ENCODE measurements at places on chromosomes 4 and X.

- DNase-seq, result no peak
Measured at GRCh38 chr4:152079543-152080293, 318.9 kb upstream of the GATB start.

- DNase-seq, result no peak
Measured at GRCh38 chrX:28491941-28492340, 95.3 kb upstream of the IL1RAPL1 start.

GRCh38 chrX:130343411-130343810, 3.7 kb downstream of the SLC25A14 start:
- no peak for DNase-seq

GRCh38 chr4:77465271-77465670, 140.3 kb upstream of the CXCL13 start:
- no peak for DNase-seq

DNA sequence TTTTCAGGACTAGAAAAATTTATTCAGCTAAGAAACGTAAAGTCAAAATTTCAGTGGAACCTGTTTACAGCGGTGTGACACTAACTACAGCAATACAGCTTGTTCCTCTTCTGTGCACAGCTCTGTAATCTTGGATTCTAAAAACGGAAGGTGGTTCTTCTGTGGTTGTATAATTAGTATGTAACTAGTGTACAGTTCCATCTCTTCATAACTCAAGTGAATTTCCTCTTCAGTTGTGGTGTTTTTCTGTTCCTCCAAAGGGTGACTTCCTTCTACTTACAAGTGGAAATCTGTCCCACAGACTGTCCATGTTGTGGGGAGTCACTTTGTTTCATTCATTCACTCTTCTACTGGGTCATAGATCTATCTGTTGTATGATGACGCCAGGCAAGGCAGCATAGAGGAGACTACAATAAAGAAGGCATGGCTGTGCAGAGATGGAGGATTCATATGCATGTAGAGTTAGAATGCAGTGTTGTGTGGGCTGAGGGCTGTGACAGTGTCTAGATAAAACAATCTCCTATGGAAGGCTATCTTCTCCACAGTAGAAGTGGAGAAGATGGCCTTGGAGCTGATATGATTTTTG, 5.4 kb downstream of the DAPP1 start:
- no peak for DNase-seq

DNA sequence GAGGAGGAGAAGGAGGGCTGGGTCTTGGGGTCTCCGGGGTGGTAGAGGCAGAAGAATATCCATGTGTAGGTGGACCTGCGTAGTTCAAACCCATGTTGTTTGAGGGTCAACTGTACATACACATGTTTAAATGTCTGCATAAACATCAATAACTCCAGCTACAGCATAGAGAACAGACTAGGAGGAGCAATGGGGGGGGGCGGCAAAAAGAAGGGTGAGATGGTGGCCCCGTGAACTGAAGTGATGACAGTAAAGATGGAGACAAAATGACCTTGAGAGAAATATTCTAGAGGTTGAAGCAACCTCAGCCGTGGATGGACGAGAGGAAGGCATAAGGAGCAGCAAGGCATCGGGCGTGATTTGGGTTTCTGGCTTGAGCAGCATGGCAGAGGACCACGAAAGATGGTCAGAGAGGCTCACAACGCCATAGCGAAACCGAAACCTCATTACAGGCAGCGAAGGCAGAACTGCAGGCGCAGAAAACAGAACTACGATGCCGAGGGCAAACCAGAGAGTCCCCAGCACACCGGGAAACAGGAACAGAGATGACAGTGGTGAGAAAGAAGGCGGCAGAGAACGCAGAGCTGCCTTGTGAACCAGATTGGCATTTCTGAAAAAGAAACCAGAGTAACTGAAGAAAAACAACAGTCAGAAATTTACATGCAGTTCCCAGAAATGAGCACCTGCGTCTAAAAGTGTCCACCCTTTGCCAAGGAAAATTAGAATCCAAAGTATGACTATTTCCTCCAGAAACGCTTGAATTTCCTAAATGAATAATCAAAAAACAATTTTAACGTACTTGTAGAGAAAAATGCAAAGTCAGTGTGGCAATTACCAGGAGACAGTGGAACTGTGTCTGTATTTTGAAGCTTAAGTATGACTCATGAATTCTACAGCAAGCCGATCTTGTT, 50.3 kb upstream of the ENPP6 start:
- no peak for DNase-seq

DNA sequence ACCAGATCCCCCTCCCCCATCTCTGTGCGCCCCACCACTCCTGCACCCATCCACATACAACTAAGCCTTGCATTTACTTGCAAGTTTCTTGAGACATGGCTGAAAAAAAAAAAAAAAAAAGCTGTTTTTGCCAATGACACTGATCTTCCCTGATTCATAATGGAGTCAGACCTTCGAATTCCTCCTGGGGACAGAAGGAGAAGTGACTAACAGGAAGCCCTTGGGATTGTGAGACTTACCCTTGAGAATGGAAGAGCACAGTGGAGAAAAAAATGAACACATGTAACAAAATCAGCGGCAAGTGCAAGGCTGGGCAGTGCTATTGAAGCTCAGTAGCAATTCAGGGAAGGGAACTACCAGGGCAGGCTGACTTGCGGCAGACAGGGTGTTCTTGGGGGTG, 288.4 kb downstream of the BCOR start:
- DNase-seq, result no peak

GRCh38 chr4:100190643-100191600, 654 bp upstream of the DDIT4L start:
- no peak for DNase-seq

GRCh38 chr4:37994569-37994968, 34.4 kb downstream of the PTTG2 start:
- no peak for DNase-seq

GRCh38 chrX:18702362-18703195, 4.9 kb upstream of the PPEF1 start:
- DNase-seq, result no peak

DNA sequence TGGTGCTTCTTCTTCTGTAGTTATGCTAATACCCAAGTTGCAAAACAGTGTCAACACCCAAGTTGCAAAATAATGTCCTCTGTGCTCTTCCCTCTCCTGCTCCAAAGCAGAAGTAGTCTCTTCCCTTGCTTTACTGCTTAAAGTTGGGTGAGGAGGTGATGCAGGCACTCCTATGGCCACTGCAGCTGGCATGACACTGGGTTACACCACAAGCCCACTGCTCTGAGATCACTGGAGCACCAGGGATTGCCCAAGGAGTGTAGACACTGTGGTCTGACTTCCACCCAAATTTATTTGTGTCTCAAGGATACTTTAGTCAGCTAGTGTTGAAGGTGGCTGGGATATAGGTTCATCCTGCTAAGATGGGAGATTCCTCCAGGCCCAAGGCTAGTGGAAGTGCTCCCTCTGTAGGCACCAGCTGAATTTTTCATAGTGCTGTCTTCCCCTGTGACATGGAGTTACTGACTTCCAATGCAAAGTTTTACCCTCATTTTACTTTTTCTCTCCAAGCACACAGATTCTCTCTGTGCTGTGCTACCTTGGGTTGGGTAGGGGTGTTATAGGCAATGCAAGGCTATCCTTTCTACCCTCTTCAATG, 196.2 kb upstream of the TENT5D start:
- no peak for DNase-seq

DNA sequence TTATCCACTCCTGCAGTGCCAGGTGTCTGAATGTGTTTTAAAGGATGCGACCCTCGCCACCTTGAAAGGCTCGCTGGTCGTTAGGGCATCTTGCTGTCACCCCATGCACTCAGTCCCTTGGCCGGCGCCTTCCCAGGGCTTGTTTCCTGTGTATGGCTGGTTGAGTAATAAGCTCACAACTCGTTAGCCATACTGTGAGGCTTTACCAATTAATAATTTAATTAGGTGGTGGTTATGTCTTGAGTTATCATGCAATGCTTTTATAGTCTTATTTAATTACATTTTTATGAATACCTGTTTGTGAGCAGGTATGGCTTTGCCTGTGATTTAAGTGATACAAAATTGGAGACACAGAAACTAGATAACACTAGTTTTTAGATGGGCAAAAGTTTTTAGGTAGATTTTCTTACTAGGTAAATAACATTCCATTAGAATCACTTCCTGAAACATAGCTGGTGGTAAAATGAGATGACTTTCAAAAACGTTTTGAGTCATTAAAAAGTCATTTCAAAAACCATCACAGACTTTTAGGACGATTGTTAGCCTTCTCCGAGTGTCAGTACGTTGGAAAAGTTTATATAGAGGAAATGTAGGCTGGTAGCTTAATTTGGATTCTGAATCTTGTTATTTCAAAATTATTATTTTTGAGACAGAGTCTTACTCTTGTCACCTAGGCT, 18.2 kb downstream of the PTTG2 start:
- no peak for DNase-seq

GRCh38 chrX:38247051-38247450, 26.4 kb upstream of the SRPX start:
- no peak for DNase-seq

DNA sequence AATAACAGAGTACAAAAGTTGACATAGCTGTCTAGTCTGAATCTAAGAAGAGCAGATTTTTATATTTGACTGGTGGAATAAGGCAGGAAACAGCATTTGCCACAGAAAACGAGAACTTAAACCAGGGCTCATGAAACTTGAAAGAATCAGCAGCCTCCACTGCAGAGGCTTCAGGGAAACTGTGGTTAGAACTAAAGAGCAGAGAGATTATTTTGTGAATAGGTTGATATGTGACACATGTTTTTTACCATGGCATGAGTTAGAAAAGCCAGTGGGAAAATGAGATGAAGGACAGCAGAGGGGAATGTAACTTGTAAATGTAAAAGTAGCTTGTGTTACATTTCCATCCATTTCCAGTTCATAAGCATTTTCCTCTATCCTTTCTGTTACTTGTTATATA, 63.7 kb upstream of the CAMK2D start:
- DNase-seq, result no peak

DNA sequence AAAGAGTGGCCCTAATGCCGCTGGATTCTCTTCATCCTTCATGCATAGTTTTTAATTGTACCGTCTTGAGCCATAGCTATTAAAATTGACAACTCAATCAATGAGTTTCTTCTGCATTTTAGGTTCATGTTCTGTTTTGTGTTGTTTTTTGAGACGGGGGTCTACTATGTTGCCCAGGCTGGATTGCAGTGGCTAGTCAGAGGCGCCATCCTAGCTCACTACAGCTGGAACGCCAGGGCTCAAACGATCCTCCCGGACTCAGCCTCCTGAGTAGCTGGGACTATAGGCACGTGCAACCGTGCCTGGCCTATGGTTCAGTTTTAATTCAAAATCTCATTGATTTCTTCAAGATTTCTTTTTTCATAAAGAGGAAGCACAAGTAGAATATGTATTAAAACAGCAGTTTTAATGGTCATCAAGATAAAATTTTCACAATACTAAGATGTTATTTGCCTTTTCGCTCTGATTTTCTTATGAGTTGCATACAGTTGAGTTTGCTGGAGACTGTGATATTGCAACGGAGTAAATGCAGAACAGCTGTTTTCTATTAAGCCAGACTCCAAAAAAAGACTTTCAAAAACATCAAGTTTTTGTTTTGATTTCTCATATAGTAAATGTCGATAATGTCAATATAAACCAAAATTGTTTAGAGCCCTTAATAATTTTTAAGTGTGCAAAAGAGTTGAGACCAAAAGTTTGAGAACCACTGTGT, 1.1 kb upstream of the STX18 start:
- DNase-seq, result no peak

GRCh38 chr4:12875640-12876243, 608.4 kb downstream of the RAB28 start:
- no peak for DNase-seq

- DNase-seq, result no peak
Measured at GRCh38 chr4:15690020-15690809, 8.6 kb downstream of the FAM200B start.

DNA sequence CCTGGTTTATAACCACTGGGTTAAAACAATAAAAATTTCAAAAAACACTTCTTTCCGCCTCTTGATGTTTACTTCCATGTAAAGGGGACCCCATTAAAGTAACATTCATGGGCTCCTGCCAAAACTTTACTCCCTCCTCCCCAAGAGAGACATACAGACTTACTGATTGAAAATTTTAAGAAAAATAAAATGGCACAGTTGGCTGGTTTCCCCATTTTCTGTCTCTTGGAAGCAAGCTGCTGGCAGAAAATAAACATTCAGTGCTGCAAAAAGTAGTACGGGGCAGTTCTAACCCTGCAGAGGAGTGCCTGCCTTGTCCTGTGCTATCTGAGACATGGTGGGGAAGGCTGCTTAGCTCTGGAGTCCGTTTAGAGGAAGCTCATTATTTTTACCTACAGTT, 187.3 kb upstream of the INTU start:
- DNase-seq, result no peak

DNA sequence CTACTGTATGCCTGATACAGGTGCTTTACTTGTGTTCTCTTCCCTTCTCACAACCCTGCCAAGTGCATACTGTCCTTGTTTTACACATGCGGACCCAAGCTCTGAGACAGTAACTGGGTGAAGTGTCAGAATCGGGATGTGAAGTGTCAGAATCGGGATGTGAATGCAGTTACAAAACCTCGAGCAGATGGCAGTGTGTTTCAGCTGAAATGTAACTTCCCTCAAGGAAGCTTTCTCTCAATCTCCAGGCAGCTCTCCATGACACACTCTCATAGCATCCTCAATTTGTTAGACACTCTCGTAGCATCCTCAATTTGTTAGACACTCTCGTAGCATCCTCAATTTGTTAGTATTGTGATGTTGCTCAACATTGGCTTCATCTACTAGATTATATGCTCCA, 1.1 kb upstream of the HPSE start:
- DNase-seq, result no peak

- DNase-seq, result no peak
Measured at GRCh38 chr4:113776679-113777078, 15.1 kb upstream of the CAMK2D start.

DNA sequence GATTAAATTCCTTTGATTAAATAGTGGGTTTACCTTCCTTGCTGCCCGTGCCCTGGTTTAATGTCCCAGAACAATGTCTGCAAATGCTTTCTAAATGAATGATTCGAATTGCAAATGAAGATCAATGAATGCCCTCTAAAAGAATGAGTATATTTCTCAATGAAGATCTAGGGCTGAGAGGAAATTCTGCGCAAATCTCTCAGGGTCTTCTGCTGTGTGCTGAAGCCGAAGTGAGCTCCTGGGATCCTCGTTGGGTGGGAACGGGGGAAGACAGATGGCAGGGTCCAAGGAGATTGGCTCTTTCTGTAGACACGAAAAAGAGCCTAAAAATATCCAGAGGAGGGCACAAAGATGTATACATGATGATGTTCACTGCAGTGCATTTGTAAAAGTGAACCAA, 224.8 kb downstream of the STIM2 start:
- DNase-seq, result no peak

- no peak for DNase-seq
Measured at GRCh38 chr4:126071346-126072333, 756.9 kb downstream of the FAT4 start.

DNA sequence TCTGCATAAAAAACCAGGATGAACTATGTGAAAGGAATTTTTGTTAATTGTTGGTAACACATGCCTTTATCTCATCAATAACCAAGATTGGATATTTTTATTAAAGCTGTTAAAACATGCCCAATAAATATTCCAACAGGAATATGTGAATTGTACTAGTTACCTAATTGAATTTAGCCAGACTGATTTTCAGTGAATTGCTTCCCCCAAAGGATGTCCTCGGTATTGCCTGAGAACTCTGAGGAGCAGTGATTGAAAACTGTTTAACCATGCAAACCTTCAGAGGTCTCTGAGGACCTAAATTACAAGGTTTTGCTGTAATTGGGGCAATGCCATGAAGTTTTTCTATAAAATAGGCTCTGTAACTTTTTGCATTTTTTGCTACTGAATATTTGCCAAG, 66.6 kb downstream of the BLTP1 start:
- DNase-seq, result no peak

- DNase-seq, result no peak
Measured at GRCh38 chr4:38060829-38061431, 100.7 kb downstream of the PTTG2 start.

GRCh38 chr4:102501447-102501696, 213 bp downstream of the NFKB1 start:
- DNase-seq, result no peak
